Astrocyte of the spinal cord (primary cell): ENCODE measurements at places on chromosomes 7 and 10.
A peak's percentile ranks its signal among the peaks of the same experiment; 100 is the strongest.

GRCh38 chr7:133971625-133972024 lies 155.5 kb upstream of the LRGUK start:
- DNase-seq = no peak

DNA sequence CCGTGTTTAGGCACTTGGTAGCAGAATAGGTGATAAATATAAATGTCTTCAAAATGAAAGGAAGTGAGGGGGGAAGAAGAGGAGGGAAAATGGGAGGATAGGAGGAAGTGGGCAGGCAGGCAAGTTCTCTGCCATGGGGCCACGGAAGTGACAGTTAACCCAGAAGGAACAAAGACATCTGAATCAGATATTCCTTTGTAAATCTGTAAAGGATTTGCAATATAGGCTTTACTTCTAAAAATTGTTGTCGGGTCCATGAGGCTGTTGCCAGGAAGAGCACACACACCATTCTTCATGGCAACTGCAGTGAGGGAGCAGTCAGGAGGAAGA lies 23.7 kb upstream of the RASSF4 start:
- DNase-seq = no peak

DNA sequence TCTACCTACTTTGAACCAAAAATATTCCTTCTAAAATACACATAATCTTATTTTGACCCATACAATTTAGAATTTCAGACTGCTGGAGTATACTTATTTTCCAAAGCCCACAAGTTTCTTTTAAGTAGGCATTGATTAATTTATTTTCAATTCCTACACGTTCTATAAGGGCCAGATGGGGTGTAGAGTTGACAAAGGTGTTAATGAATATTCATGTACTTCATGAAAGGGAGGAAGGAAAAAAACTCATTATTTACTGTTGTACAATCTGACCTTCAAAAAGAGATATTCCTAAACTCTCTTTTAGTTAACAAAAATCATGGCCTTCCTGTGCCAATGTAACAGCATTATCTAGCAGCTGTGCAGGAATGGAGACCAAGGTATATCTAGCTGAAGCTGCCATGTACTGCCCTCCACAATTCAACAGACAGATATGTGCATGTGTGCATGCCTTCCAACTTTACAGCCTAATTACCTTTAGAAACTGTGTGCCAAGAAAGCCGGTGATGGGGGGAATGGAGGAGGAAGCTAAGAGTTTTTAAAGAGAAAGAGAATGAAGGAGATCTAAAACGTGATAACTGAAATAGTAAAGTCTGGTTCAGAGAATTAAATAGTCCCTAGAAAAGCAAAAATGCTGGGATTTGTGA lies 108.9 kb downstream of the UPF2 start:
- DNase-seq = no peak

DNA sequence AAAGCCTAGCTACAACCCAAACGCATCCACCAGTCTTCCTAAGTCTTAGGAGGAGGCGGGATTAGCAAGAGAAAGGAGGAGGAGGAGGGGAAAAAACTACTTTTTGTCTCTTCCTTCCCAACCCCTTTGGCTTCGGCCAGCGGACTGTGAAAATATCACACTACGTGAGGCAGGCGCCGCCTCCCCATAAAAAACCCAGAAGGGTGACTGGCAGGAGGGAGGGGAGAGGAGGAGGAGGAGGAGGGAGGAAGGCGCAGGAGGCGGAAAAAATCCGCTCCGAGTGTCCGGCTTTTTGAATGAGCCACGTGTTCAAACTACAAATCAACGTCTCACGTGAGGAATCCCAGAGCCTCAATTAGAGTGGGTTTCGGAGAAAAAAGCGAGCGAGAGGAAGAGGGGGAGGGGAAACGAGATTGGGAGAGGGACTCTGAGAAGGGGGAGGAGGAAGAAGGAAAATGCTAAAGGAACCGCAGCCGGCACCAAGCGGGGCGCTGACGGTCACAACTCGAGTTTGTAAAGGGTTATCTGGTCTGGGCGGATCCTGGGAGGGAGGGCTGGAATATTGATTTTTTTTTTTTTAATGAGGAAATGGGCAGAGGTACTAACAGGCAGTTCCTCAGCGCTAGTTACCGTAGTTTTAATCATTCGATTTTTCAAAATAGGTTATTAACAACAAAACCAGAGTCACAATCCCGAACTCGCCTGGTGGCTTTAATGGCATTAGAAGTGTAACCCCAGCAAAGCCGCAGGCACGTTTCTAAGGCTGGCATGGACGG lies at the start of gene IGF2BP3:
IGF2BP3 (minus strand) TSS at position 162 of the 776 bp plus-strand sequence. CDS start 381 bp downstream, outside the sequence.
- peak; percentile 98 for DNase-seq

DNA sequence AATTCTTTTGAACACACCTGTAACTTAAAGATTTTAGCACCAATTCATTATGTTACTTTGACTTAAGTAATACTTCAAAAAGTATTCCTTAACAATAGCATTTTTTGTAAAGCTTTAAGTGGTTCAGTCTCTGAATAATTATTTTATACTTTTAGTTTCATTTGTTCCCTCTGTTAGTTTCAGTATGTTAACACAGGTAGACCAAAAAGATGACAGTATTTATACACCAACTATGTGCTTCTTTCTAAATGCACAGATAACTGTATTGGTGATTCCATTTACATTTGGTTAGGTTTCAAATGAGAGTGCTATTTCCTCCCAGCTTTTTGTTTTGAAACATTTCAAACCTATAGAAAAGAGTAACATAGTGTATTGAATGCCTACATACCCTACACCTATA lies 14.0 kb downstream of the RALA start:
- DNase-seq = no peak

GRCh38 chr10:75400163-75400770 lies 1.3 kb downstream of the ZNF503 start:
- no peak for DNase-seq

DNA sequence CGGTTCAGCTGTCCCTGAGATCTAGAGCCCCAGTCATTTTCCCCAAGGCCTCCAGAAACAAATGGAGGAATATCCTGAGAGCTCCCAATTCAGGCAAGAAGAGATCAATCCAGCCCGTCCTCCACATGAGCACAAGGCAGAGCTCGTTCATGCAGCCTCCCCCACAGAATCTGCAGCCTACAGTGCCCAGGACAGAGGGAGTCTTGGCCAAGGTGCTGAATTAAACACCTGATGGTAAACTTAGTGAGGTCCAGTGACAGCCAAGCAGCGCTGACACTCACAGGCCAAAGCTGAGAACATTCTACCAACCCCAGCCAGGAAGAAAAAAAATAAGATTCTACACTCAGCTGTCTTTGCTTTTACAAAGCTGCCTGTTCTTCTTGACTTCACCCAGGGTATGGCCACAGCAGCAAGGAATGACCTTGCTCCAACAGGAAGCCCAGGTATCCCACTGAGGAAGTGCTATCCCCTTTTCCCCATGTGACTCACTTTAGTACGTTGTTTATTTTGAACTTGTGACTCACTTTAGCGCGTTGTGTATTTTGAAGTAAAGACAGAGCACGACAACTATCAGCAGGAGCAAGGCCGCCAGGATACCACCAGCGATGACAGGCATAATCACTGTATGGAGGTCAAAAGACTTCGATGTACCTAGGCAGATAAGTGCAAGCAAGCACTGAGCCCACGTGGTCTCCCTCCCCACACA lies 4.4 kb upstream of the CUZD1 start:
- DNase-seq = peak; percentile 24
